ENCODE measurements at places on chromosomes 6 and 20.
A peak's percentile ranks its signal among the peaks of the same experiment; 100 is the strongest.

DNA sequence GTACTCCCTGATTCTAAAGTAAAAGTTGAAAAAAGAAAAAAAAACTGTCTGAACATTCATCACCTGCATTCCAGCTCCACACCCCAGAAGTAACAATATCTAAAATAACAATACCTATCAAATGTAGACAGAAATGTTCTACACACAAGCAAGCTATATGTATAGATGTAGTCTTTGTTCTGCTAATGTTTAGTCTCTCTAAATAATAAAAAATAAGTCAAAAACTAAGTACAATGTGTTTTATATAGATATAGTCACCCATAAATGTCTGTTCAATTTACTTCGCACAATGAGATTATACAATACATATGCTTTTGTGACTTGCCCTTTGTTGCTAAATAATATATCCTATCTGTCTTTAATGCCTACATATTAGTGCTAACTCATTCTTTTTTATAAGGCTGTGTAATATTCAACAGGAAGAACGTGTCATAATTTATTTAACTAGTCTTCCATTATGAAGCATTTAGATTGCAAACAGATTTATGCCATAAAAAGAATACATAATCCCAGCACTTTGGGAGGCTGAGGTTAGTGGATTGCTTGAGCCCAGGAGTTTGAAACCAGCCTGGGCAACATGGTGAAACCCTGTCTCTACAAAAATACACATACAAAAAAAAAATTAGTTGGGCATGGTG is 216.2 kb upstream of the ZNF217 start:
- DNase-seq, result no peak

- DNase-seq, result no peak
Measured at GRCh38 chr6:141165002-141165665, 967.6 kb upstream of the GJE1 start.

- DNase-seq, result no peak
Measured at GRCh38 chr20:3777381-3777715, 3.9 kb downstream of the SPEF1 start.

- DNase-seq, result no peak
Measured at GRCh38 chr6:41426888-41427641, 91.7 kb downstream of the NCR2 start.

- no peak for DNase-seq
Measured at GRCh38 chr20:31566658-31567379, 38.3 kb upstream of the ID1 start.

- DNase-seq, result no peak
Measured at GRCh38 chr20:35640724-35641123, 24.0 kb downstream of the CPNE1 start.

DNA sequence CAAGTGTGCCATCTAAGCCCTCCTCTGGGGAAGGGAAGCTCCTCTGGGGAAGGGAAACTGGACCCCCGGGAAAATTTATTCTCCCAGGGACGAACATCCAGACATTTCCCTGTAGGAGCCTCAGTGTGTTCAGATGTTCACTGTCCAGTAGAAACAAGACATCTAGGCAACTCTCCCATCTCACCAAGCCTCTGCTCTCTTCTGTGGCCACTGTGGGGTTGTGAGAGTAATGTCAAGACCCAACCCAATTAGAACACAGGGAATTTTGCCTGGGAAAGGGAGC is 3.6 kb upstream of the PTGIS start:
- no peak for DNase-seq

DNA sequence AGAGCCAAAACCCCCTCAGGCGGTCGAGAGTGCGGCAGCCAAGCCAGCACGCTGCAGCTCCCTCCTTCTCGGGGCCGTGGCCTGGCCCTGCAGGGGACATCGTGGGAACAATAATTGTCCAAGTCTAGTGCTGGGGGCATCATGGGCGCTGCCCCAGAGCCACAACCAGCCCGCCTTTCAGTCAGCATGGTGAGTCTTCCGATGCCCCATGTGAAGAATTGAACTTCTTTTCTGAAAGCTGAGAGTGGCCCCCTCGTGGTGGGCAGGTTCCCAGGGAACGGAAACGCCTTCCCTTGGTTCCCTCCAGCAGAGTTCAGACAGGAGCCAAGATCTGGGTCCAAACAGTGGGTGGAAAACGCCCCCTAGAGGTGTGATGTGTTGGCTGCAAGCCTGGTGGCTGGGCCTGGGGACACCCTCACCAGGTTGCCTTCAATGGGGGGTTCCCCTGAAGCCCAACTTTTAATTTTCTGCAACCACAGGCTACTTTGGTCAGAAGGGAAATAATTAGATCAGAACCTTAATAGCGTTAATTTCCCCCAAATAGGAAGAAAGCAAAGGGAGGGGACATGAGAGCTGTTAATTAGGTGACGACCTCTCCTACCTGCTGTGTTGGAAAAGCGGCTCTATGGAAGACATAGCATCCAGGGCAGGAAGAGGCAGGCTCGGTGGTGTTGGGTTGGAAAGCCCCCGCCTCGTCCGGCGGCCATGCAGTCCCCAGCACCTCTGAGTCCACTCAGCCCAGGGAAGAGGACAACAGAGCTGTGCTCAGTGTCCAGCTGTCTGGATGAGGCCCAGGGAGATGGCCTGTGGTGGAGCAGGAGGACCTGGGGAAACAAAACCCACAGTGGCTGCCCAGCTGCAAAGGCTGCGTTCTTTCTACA is 4.7 kb upstream of the MRGBP start:
- peak; percentile 87 for DNase-seq

GRCh38 chr20:58986968-58987517 is 6.0 kb downstream of the NELFCD start:
- DNase-seq, result no peak
